SHP77 treated with DMSO at 0.1 percent for 48 hours (cell line): ENCODE measurements at places on chromosomes 3 and 15.
A peak's percentile ranks its signal among the peaks of the same experiment; 100 is the strongest.

DNA sequence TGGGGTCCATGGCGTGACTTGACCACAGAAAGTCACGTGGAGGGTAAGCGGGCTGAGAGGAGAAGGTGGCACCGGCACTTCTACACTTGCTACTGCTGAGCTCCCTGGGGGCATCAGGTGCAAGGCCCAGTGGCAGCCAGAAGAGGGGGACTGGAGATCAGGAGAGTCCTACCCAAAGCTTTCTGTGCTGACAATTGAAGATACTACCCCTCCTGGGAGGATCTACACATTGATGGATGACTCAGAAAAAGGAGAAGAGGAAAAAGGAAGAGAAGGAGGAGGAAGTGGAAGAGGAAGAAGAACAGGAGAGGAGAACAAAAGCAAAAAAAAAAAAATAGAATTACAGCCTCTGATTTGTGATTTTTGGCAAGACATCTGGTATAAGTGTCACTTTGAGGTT is 41.2 kb downstream of the MYO5C start:
- no peak for DNase-seq

- DNase-seq, result peak; percentile 59
These were observed 51.0 kb upstream of the SSR3 start for GRCh38 chr3:156605686-156606605.

DNA sequence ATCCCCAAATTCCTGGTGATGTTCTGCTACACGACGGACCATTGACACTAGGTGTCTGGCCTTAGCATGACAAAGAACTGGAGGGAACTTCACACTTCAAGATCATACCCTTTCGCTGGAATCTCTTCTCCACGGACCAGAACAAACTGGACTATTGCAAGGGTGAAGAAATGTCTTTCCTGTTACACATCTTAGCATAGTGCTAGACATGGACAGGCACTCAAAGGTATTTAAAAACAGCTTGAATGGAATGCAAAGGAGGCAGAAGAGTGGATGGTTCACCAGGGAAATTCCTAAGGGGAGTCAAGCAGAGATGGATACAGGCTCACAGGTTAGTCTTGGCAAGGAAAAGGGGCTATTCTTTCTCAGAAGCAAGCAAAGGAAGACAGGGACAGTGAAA is 33.5 kb upstream of the PDZRN3 start:
- DNase-seq, result no peak

DNA sequence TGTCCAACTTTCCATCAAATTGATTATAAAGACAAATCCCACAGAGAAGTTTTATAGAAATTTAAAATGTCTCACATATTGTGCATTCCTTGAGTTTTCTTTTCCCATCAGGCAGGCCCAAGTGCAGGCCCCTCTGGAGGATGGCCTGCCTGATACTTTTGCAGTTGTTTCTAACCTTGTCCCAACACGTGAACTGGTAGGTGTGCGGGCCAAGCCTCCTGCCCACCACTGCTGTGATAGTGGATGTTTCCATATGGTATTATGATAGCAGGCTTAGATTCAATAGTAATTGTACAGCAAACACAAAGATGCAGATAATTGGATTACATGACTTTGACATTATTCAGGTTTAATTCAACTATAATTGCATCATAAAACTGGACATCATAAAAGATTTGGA is 1.4 kb downstream of the P2RY12 start:
- DNase-seq, result no peak

- DNase-seq, result no peak
These were observed 80.3 kb downstream of the PEX5L start for GRCh38 chr3:179956416-179956830.

DNA sequence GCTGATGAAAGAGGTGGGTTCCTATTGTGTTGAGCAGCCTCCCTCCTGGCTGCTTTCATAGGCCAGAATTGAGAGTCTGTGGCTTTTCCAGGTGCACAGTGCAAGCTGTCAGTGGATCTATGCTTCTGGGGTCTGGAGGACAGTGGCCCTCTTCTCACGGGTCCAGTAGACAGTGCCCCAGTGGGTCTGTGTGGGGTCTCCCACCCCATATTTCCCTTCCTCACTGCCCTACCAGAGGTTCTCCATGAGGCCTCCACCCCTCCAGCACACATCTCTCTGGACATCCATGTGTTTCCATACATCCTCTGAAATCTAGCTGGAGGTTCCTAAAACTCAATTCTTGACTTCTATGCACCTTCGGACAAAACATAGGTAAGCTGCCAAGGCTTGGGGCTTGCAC is 201.2 kb downstream of the FAM43A start:
- no peak for DNase-seq

DNA sequence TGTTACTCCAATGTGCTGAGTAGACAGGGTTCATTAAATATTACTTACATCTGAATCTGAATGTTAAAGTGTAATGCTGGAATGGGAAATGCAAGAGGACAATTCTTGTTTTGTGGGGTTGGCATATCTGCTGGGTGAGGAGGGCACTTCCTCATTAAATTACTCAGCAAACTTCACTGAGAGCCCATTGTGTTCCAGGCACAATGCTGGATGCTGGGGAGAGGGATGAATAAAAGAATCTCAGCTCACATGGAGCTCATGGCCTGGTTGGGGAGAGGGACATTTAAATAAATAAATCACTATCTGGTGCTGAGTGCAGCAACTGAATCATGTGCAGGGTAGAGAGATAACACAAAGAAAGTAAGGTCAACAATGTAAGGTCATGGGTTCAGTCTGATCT is 199.2 kb upstream of the CFAP20DC start:
- no peak for DNase-seq

- no peak for DNase-seq
These were observed 27.5 kb downstream of the PCCB start for GRCh38 chr3:136277634-136278033.

- DNase-seq, result no peak
These were observed 50.1 kb upstream of the KBTBD8 start for GRCh38 chr3:66948041-66948440.

- DNase-seq, result no peak
These were observed 37.3 kb upstream of the TEX9 start for GRCh38 chr15:56327721-56328502.

DNA sequence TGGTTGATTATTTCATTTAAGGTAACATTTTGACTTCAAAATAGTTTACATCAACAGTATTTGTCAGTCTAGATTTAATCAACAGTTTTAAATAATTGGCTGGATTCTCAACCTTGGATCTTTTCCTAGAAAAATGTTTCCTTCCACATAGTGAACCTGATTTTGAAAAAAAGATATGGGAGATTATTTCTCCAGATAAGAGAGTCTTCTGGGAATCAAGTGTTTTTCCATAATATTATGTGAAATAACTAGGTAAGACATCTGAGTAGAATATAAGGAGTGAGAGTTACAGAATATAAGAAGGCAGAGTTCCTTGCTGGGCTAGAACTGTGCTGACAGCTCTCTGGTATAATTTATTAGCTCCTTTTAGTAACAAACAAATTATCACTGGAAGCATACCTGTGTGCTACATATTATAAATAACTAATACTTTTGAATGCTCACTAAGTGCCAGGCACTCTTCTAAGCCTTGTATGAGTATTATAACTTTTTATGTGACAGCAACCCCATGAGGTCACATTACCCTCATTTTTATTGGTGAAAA is 18.8 kb upstream of the TNFSF10 start:
- no peak for DNase-seq
